ENCODE measurements at places on chromosomes 4 and X.

DNA sequence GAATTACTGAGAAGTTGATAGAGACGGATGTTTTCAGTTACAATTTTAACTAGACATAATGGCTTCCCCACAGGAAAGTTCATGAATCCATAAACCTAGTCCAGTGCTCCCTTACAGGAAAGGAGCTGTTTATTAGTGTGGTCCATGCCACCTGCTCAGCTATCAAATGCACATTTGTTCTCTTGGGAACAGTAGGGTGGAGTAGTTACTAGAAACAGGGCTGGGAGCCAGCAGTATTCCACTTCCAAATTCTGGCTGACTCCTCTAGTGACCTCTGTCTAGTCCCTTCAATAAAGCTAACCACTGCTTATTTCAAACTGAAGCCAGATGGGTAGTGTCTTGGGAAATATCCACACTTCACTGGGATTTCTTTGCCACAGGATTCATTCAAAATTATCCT, 88.4 kb upstream of the TLL1 start:
- no peak for DNase-seq

DNA sequence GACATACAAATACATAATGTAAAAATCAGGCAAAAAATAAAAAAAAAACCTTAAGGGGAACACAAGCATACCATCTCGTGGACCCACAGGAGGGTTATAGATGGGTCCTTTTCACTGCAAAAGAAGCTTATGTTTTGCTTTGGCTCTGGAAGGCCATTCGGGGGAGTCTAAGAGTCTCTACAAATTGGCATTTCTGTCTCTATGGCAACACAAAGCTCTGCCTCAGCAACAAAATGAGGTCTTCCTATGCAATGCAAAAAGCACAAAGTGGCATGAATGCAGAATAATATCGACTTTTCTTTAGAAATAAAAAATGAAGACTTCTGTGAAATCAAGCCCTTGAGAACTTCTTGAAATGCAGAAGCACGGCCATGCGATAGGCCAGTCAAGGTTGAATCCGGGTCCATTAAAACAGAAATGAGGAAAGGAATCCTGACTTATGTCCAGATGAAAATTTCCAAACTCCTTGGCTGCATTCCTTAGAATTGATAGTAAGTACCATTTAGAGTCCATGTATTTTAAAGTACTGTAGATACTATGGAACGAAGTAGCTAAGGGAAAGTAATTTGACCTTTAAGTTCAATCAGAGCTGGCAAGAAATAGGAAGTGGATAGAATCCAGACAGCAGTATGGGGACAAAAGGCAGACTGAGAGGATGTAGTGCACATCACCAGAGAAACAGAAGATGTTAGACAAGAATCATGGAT, 63.7 kb upstream of the PDLIM3 start:
- no peak for DNase-seq

- DNase-seq = peak; percentile 75
These were observed 113.2 kb upstream of the ZNF827 start for GRCh38 chr4:146051728-146052391.

GRCh38 chr4:145481942-145482208, 222 bp downstream of the SMAD1 start:
- DNase-seq = no peak

DNA sequence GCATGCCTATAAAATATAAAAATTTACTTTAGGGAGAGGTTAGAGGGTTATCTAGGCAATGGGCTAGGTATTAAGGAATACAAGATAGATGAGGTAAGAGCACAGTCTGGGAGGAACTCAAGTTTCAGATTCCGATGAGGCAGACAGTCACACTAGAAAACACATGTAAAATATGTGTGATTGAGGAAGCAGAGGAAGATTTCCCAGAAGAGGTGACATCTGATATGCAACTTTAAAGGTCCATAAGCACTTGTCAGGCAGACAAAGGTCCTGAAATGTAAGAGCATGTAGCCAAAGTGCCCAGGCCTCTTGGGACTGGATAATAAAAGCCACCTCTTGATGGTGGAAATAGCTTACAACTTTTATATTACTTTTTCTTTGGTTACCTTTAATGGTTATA, 81.1 kb upstream of the AADAT start:
- no peak for DNase-seq

DNA sequence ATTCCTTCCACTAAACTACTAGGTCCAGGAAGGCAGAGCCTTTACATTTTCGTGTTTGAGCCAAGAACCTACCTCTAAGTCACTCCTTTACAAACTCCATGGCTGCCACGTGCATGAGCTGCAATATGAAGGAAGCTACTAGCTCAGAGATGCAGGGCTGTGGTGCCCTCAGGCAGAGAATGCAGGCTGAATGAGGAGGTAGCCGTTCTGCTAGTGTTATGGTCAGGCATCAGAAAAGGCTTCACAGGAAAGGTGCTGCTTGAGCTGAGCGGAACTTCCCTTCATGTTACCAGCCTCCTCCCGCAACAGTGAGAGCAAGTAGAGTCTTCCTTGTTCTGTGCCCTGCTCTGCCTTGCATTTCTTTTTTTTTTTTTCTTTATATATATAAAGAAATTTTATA, 148.3 kb upstream of the PACRGL start:
- no peak for DNase-seq

DNA sequence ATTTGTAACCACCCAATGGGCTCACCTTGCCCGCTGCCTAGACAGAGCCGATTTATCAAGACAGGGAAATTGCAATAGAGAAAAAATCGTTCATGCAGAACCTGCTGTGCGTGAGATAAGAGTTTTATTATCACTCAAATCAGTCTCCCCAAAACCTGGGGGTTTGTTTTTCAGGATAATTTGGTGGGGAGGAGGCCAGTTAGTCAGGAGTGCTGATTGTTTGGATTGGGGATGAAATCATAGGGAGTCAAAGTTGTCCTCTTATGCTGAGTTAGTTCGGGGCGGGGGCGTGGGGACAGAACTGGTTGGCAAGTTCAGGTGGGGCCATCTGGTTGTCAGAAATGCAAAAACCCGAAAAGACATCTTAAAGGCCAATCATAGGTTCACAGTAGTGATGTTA, 203.0 kb downstream of the MAB21L2 start:
- DNase-seq = no peak

DNA sequence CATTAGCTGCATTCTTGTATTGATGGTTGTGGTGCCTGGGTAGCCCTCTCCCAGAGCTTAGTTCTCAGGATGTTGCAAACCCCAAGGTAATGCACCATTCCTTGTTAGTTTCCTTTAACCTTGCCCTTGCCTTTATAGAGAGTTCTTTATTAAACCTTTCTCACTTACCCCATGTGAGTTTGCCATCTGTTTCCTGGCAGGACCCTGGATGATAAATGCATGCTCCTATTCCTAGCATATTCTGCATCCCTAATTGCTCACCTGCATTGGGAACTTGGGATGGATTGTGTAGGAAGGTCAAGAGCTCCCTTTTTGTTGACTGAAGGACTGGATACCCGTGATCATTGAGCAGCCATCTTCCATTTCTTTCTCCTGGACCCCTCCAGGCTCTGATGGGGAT, 59.9 kb upstream of the AP1S2 start:
- DNase-seq = no peak

DNA sequence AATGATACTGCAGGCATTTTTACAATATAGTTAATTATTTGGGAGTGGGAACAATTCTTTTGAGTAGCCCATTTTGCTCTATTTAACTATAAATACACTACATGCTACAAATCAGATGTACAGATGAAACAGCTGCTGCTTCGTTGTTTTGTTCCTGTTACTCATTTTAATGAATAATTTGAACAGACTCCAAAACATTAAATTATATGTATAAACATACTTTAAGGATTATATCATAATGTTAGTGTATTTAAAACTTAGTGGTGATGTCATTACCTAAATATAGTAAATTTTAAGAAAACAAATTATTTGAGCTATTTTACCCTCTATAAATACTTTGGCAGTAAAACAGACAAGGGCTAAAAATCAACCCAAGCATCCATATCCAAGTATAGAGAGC, 60.7 kb downstream of the GAB1 start:
- DNase-seq = no peak

DNA sequence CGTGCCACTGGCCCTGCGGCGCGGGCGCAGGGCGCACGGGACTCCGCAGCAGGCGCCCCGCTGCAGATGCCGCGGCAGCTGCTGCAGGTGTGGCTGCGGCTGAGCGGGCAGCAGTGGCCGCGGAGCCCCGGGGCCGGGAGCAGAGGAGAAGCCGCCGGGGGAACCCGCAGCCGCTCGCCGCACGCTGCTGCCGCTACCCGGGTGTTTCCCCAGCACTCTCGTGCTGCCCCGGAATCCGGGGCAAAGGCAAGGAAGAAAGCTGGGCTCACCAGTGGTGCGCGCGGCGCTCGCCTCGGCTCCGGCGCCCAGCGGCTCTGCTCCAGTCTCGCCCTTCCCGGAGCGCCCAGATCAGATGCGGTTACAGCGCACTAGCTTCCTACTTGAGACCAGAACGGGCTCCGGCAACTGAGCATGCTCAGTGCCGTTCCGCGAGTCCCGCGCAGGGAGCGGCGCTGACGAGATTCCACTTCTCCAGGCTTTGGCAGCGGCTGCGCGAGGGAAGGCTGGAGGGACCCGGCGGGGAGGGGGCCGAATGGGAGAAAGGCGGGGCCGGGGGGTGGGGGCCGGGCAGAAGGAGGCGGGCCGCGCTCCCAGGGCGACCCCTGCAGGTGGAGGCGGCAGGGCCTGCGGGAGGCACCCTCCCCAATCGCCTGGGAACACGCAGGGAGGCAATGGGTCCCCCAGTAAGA, at the start of gene APBB2:
Gene APBB2, minus strand, starts transcription at position 407 of the 689 bp plus-strand sequence. CDS start 181,288 bp downstream, outside the sequence.
- peak; percentile 96 for DNase-seq

GRCh38 chrX:121456315-121456714, 408.9 kb downstream of the GLUD2 start:
- no peak for DNase-seq

DNA sequence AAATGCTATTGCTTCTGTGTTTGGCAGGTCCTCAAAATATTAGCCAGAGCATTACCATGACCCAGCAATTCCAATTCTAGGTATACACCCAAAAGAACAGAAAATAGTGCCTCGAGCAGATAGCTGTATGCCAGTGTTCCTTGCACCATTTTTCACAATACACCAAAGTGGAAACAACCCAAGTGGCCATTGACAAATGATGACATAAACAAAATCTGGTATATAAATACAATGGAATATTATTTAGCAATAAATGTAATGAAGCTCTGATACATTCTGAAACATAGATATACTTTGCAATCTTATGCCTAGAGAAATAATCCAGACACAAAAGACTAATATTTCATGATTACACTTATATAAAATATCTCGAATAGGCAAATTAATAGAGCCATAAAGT, 451.8 kb upstream of the PCDH7 start:
- no peak for DNase-seq

- no peak for DNase-seq
These were observed 16.7 kb downstream of the AMMECR1 start for GRCh38 chrX:110301194-110301593.

DNA sequence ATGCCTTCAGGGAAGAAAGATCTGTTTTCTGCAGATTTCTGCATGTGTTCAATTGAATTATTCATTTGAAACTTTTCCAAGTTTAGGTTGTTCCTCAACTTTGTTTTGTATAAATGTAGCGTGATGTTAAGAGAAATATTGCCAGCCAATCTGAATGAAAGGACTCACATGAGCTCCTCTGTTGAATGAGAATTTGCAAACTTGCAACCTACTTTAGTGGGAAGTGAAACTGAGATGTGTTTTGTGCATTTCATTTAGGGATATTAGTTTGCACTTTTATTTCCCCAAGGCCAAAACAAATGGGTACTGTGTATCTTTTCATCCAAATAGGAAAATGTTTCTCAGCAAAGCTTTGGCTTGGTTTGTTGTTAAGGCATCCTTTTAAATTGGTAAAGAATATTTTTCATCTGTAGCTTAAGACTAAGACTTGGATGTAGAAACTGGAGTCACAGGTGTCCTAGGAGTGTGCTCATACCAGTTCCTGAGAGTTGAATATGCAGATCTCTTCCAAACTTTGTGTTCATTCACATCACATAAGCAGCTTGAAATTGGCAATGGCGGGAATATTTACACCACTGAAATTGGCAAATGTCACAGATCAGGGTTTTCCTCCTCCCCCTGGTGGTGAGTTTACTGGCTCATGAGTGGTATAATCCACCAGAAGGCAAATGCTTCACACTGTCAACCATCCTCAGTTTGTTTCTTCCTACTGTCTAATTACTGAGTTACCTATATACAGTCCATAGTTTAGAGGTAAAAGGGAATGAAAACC, 193.6 kb upstream of the BANK1 start:
- DNase-seq = no peak

- DNase-seq = peak; percentile 54
These were observed 1.1 kb downstream of the MAML3 start for GRCh38 chr4:140152751-140153418.

GRCh38 chr4:138305050-138305449, 62.9 kb upstream of the SLC7A11 start:
- peak; percentile 31 for DNase-seq

GRCh38 chr4:141078871-141079270, 54.4 kb downstream of the RNF150 start:
- DNase-seq = peak; percentile 51

DNA sequence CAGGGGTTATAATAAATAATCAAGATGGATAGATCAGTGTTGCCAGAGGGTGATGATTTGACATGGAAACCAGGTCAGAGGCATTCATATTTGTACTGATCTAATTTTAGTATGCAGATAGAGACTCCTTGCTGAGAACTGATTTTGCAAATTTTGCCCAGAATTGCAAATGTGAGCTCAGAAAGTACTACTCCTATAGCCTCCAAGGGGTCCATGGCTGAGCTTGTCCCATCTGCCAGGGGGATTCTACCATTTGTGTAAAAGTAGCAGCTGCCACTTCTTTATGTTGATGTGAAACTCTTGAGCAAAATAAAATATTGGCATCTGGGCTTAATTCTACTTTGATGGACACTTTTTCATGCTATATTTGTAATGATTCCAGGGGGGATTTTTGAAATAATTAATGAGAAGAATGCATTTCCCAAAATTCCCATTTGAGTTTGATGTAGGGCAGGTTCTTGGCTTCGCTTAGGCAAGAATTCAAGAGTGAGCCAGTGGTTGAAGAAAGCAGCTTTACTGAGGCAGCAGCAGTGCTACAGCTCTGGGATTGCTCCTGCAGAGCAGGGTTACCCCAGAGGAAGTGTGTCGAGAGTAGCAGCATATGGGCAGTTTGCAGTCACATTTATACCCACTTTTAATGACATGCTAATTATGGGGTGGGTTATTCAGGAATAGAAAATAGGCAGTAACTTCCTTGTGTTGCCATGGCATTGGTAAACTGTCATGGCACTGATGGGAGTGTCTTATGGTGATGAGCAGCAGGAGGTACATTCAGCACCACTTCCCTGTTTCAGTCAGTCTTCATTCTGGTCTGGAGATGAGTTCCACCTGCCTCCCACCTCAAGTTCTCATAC, 38.7 kb upstream of the DCLK2 start:
- DNase-seq = no peak

DNA sequence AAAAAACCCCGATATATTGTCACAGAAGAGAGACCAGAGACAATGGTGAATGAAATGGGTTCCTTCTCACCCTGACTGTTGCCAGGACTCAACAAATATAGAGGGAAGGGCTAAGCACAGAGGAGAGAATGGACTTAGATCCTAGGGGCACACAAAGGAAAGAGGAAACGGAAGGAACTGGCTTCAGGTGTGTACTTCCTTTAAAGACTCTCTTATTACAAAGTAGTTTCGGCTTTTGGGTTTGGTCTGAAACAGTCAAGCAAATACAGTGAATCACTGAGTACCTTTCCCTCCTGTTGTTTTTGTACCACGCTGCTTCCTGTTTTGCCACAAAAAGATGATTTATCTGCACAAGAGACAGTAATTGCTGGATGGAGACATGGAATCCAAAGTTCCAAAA, 46.1 kb upstream of the S100G start:
- DNase-seq = peak; percentile 11

GRCh38 chr4:48224606-48225005, 45.0 kb downstream of the TEC start:
- no peak for DNase-seq
